ENCODE measurements at places on chromosomes 16 and 17. TPM values are rescaled to one million over a fixed set of nuclear protein-coding genes. Genes with fewer than 3 reads are reported as not detected.

Gene KRTAP1-1
- not detected for total RNA-seq

Gene OR3A3
- not detected for total RNA-seq

Gene RNF227
- 5.5 TPM for total RNA-seq

Gene IRF8
- total RNA-seq: 27.8 TPM

- no peaks in the 10 kb centered on the region for H3K27me3 ChIP-seq
- DNase-seq: no peak
- H3K4me3 ChIP-seq: no peak overlapping the region
- no peaks in the 10 kb centered on the region for H3K36me3 ChIP-seq
- no peaks in the 10 kb centered on the region for H3K4me1 ChIP-seq
- H3K27ac ChIP-seq: no peak overlapping the region
Observed at GRCh38 chr16:2323701-2324100, 16.8 kb downstream of the ABCA3 start.

- H3K27me3 ChIP-seq: peaks cover 2% of the 10 kb centered on the region
- peaks cover 3% of the 10 kb centered on the region for H3K4me1 ChIP-seq
- no peak overlapping the region for H3K4me3 ChIP-seq
- DNase-seq: no peak
Observed at GRCh38 chr17:1480747-1481465, 11.6 kb downstream of the MYO1C start.

- no peak overlapping the region for H3K4me3 ChIP-seq
- H3K27ac ChIP-seq: peak overlapping the region; percentile 37
- H3K36me3 ChIP-seq: no peaks in the 10 kb centered on the region
- peaks cover 37% of the 10 kb centered on the region for H3K27me3 ChIP-seq
- no peak for DNase-seq
- H3K4me1 ChIP-seq: peaks cover 31% of the 10 kb centered on the region
Observed at GRCh38 chr17:57876023-57876865, 26.4 kb upstream of the MRPS23 start.

DNA sequence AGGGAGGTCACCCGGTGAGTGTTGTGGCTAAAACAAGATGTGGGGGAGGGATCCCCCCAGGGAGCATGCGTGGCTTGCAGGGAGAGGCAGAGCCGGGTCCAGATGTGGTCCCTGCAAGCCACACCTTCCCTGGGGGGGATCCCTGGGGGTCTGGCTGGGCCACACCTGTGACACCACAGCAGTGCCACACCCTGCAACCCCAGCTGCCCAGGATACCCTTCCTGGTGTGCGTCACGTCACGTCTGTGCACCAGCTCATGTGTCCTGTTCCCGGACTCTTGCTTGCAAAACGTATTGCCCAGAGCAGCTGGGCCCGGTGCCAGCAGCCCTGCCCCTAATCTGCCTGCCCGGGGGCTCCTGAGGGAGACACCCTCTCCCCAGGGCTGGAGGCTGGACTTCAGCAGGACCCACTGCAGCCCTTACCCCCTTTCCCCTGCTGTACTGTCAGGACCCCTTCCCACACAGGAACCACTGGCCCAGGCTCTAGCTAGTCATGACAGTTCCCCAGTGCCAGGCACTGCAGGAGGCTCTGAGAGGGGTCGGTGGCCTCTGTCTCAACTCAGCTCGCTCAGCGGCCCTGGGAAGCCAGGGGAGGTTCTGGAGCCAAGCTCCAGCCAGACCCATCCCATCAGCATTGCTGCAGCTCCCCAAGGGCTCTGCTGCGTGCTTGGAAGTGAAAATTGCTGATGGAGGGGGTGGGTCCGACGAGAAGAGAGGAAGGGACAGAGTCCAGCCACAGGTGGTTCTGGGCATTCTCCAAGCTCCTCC, 25.8 kb upstream of the ACSF3 start:
- H3K36me3 ChIP-seq: no peaks in the 10 kb centered on the region
- no peak for DNase-seq
- H3K4me3 ChIP-seq: no peak overlapping the region
- H3K4me1 ChIP-seq: no peaks in the 10 kb centered on the region

- no peaks in the 10 kb centered on the region for H3K36me3 ChIP-seq
- no peaks in the 10 kb centered on the region for H3K4me1 ChIP-seq
- no peak for DNase-seq
- H3K27ac ChIP-seq: no peak overlapping the region
- no peak overlapping the region for H3K4me3 ChIP-seq
- H3K27me3 ChIP-seq: peaks cover 24% of the 10 kb centered on the region
Observed at GRCh38 chr17:51709694-51710633, 448.6 kb downstream of the CA10 start.

DNA sequence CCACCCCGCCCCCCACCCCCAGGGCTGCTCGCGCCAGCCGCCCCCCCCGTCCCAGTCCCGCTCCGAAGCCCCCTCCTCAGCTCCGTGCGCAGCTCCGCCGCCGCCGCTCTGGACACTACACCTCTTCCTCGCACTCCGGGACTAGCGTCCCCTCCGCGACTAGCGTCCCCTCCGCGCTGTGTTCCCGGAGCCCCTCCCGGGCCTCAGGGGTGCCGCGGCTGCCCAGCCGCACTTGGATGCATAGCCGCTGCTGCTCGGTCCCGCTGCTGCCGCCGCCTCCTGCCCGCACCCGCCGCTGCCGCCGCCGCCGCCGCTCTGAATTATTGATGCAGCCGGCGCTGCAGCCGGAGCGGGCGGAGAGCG, at the start of gene CBLN1:
CBLN1 (minus strand) TSS at position 359 of the 363 bp plus-strand sequence. CDS start 373 bp downstream, outside the sequence.
- H3K27me3 ChIP-seq: peaks cover 77% of the 10 kb centered on the region
- H3K27ac ChIP-seq: peak within 1 kb of the TSS; percentile 58
- peaks cover 2% of the 10 kb centered on the region for H3K4me1 ChIP-seq
- DNase-seq: no peak
- peak within 1 kb of the TSS; percentile 69 for H3K4me3 ChIP-seq

DNA sequence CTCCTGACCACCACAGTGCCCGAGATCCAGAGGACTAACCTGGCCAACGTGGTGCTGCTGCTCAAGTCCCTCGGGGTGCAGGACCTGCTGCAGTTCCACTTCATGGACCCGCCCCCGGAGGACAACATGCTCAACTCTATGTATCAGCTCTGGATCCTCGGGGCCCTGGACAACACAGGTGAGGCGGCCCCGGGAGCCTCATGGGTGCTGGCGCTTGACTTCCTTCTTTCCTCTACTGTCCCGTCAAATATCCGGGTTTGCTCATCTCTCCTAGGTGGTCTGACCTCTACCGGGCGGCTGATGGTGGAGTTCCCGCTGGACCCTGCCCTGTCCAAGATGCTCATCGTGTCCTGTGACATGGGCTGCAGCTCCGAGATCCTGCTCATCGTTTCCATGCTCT, 13.7 kb downstream of the DHX38 start:
- no peak overlapping the region for H3K4me3 ChIP-seq
- DNase-seq: no peak
- H3K4me1 ChIP-seq: no peaks in the 10 kb centered on the region
- H3K36me3 ChIP-seq: peaks cover 22% of the 10 kb centered on the region
- H3K27me3 ChIP-seq: no peaks in the 10 kb centered on the region
- H3K27ac ChIP-seq: no peak overlapping the region

DNA sequence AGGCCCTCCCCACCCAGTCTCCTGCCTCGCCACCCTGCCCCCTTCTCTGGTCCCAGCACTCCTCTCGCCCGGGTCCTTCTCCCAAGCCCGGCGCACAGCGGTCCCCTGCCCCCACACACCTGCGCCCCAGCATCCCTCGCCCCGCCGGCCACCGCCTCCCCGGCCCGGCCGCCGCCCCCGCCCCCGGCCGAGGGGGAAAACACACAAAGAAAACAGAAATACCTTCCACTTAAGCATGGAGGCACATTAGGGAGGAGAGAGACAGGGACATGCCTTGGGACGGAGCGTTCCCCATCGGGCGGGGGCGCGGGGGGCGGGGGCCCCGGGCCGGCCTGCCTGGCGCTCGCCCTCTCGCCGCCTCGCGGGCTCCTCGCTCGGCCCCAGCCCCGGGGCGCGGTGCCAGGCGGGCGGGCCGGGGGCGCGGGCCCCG, 326 bp downstream of the SRCIN1 start:
- peak overlapping the region; percentile 44 for H3K4me3 ChIP-seq
- H3K36me3 ChIP-seq: no peaks in the 10 kb centered on the region
- DNase-seq: no peak
- peaks cover 73% of the 10 kb centered on the region for H3K27me3 ChIP-seq
- no peak overlapping the region for H3K27ac ChIP-seq

GRCh38 chr17:76005263-76006149, 4.9 kb downstream of the CDK3 start:
- H3K36me3 ChIP-seq: no peaks in the 10 kb centered on the region
- DNase-seq: peak; percentile 79
- no peaks in the 10 kb centered on the region for H3K27me3 ChIP-seq
- H3K4me3 ChIP-seq: no peak overlapping the region

DNA sequence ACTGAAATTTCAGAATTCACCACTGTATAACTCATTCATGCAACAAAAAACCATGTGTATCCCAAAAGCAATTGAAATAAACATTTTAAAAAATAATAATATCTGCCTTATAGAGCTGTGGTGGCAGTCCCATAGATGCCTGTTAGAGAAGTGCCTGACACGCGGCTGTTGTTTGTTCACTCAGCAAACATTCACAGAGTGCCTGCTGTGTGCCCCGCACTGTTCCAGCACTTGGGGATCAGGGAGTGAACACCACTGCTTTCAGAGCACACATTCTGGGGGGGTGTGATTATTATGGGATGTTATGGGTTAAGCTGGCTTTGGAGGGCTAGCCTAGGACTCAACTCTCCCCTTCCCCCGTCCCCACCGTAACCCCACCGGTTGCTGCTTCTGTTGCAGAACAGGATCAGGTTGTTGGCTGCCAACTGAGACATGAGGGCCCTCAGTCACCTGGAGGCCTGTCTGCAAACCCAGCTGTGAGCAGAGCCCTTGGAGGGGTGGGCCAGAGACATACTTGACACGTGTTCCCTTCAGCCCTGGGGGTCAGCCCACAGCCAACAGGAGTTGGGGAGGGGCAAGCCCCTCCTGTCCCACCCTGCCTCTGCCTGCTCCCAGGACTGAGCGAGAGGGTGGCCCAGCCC, 103.3 kb upstream of the CIBAR2 start:
- H3K36me3 ChIP-seq: no peaks in the 10 kb centered on the region
- peaks cover 1% of the 10 kb centered on the region for H3K4me1 ChIP-seq
- DNase-seq: no peak
- peaks cover 1% of the 10 kb centered on the region for H3K27me3 ChIP-seq
- no peak overlapping the region for H3K27ac ChIP-seq
- H3K4me3 ChIP-seq: no peak overlapping the region

DNA sequence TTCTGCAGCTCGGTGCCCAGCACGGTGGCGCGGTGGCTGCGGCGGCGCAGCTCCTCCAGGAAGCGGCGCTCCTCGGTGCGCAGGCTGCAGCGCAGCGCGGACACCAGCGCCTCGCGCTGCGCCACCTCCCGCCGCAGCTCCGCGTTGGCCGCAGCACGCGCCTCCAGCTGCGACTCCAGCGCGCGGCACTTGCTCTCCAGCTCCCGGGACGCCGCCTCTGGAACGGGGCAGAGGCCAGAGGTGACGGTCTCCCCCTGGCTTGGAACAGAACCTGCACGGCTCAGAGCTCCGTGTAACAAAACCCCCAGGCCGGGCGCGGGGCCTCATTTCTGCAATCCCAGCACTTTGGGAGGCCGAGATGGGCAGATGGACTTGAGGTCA, 13.2 kb upstream of the CLUH start:
- peaks cover 21% of the 10 kb centered on the region for H3K27me3 ChIP-seq
- H3K4me3 ChIP-seq: peak overlapping the region; percentile 37
- no peak overlapping the region for H3K27ac ChIP-seq
- DNase-seq: peak; percentile 62

- H3K4me3 ChIP-seq: no peak overlapping the region
- H3K27ac ChIP-seq: no peak overlapping the region
- H3K27me3 ChIP-seq: no peaks in the 10 kb centered on the region
- H3K36me3 ChIP-seq: no peaks in the 10 kb centered on the region
Observed at GRCh38 chr17:54608634-54609155, 292.0 kb upstream of the TOM1L1 start.

GRCh38 chr17:48010193-48010592, 27.4 kb downstream of the COPZ2 start:
- H3K36me3 ChIP-seq: no peaks in the 10 kb centered on the region
- peaks cover 15% of the 10 kb centered on the region for H3K4me1 ChIP-seq
- no peak overlapping the region for H3K4me3 ChIP-seq
- peaks cover 43% of the 10 kb centered on the region for H3K27me3 ChIP-seq

Data from activated naive CD8-positive, alpha-beta T cell treated with anti-CD3 and anti-CD28 coated beads, Interleukin-2, amount 10 ng/mL, durations not matched to agents 7 days and 5 days (primary cell).